Glomerular endothelial cell (primary cell): ENCODE measurements at places on chromosomes 5 and 9. TPM values are rescaled to one million over a fixed set of nuclear protein-coding genes. Genes with fewer than 3 reads are reported as not detected.
A peak's percentile ranks its signal among the peaks of the same experiment; 100 is the strongest.

DNA sequence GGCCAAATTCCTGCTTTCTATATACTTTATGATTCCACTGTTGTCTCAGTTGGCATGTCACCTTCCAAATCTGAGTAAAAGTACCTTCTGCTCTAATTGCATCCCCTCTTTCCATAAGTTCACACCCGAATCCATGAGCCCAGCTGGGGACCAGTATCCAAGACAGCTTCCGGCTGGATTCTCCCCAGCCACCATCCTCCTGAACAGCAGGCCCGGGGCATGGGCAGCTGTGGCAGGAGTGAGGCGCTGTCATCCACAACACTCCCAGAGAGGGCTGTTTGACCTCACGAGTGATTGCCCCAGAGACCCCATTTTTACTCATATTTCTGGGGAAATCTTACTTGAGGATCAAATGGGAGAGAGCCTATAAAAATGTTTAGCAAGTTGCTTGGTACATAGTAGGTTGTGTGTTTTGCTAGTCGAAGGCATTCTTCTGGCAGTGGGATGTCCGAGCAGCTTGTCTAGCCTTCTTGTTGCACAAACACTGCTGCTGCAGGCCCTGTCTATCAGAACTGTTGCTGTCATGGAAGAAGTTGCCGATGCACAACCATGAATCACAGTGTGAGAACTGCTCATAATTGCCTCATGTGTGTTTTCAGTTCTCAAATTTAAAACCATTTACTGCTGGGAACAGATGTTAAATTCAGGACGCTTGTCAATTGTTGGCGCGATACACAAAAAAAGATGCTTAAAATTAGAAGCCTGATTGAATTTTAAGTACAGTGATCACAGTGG, 93.8 kb downstream of the HSPA4 start:
- no peak for DNase-seq

DNA sequence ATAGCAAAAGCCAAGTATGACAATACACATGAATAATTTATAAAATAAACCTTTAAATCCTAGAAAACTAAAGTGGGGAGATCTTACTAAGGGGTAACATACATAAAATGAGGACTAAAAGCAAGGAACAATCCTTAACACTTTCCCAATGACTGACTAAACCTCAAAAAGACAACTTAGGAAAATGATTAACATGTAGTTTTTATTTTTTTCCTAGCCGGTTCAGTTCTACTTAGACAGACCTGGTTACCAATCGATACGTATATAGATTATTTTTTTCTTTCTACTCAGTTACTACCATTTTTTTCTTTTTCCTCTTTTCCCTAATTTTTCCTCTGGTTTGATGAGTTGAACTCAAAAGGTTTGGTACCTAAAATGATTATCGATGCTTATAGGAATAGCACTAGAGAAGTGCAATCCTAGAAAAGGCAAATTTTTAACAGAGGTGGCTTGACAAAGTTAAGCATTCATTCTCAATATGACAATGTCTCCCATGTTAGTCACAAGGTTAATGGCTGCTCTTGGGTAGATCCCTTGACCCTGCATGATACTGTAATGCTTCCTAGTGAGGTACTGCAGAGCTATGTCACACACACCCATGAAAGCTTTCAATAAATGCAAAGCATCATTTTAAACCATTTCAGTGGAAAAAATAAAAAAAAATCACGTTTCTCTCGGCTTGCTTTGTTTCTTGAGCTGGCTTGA, 41.5 kb downstream of the FBXO4 start:
- no peak for DNase-seq

DNA sequence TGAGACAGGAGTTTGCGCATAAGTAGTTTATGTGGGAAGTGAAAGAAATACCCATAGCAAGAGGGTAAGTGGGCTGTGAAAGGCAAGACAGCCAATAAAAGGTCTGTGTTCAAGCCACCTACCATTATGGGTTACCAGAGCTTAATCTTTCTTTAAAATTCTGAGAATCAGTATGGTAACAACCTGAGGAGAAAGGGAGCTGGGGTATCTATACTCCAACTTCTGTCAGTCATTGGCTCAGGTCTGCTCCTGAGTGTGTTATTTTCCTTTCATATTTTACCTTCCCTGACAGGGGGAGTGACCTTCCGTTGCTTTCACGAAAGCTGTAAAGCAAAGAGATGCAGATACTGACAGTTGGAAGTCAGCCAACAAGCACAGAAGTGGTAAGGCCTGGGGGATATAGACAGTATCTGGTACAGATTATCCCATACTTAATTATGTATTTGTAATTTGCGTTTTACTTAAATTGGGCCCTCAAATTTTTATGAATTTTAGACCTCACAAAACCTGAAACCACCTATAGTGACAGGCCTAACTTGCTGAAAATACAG, 233.4 kb downstream of the RAB3C start:
- DNase-seq, result no peak

- no peak for DNase-seq
Observed at GRCh38 chr9:91033797-91034196, 232.2 kb downstream of the SYK start.

DNA sequence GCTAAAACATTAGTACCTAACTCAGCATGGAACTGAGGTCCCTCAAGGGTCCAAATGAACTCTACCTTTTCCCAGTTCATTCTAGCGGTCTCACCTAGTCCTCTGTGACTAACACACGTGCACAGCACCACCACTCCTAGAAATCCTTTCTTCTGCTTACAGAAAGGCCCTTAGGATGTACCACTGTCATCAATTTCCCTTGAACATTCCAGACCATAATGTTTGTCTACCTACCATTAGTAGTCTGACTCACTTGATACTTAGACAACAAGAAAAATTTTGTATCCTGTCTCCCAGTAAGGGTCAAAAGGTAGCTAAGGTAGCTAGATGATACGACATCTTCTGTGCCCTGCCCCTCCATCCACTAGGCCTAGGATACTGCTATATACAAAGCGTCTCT, 166.6 kb downstream of the TSSK1B start:
- DNase-seq, result no peak

DNA sequence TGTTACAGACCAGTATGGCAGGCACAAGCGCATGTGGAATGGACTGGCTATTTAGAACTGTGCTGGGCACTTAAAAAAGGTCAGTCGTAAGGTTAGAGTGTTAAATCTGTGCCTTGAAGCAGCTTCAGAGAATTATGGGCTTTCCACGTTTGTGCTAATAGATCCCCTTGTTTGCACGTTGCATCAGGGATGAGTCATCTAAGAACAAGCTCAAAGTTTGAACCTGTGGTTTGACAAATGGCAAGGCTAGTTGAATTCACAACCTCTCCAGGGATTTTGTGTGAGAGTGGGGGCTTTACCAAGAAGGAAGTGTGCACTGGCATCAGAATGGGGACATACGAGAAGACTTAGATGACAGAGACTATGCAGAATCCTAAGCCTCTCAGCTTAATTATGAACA, 249.6 kb downstream of the IRX1 start:
- no peak for DNase-seq

GRCh38 chr9:127252410-127253318, 11.9 kb upstream of the GARNL3 start:
- DNase-seq, result no peak

GRCh38 chr9:101966691-101967090, 228.2 kb upstream of the GRIN3A start:
- no peak for DNase-seq

DNA sequence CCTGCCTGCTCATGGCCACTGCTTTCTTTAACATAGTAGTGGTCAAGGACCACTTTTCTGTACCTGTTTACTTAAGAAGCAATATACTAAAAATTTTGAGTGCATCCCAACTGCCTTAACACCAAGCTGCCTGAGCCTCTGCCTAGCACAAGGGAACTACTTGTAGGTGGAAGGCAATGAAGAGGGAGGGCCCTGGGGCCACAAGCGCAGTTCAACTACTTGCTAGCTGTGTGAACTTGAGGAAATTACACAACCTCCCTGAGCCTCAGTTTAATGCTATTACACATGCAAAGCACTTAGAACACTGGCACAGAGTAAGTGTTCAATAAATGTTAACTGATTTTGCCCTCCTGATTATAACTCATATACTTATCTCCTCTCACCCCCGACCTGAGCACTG, 6.3 kb downstream of the ARL15 start:
- DNase-seq, result no peak

GRCh38 chr9:129053020-129053419, 16.6 kb downstream of the MIGA2 start:
- DNase-seq, result no peak

GRCh38 chr9:88835038-88835466, 156.2 kb upstream of the S1PR3 start:
- DNase-seq, result no peak

- DNase-seq, result peak; percentile 50
Observed at GRCh38 chr9:99433555-99433954, 211.5 kb downstream of the SEC61B start.

DNA sequence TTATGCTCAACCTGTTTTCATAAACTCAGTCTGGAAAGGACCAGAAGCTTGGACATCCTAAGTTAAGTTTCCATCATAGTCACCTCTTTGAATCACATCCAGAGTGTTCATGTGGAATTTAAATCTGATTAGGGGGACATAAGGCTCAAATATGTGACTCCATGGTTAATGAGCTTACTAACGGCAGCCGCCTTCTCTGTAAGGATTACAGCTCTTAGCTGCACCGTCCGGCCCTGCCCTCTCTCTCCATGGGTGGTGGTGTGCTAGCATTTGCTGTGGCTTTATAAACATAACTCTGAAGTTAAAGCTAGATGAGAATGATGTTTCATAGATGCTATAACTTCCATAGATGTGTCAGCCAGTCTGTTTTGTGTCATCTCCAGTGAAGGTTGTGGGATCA, 156.5 kb downstream of the TRIO start:
- no peak for DNase-seq

DNA sequence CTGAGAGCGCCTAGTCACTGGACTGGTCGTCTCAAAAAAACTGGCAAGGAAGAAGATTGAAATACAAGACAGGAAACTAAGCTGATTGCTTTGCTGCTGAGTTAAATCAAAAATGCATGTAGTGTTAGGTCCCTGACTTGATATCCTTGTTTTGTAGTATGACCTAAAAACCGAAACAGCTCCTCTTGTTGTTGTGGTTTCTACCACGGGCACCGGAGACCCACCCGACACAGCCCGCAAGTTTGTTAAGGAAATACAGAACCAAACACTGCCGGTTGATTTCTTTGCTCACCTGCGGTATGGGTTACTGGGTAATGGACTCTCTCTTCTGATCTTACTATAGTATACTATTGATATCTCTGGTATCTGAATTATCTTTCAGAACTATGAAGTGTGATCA, 4.3 kb downstream of the MTRR start:
- no peak for DNase-seq

- no peak for DNase-seq
Observed at GRCh38 chr5:133943475-133943817, 25.0 kb downstream of the C5orf15 start.

- DNase-seq, result no peak
Observed at GRCh38 chr9:135886147-135886981, 21.0 kb downstream of the CAMSAP1 start.

GRCh38 chr5:155624597-155625241, 611.2 kb downstream of the KIF4B start:
- DNase-seq, result no peak

DNA sequence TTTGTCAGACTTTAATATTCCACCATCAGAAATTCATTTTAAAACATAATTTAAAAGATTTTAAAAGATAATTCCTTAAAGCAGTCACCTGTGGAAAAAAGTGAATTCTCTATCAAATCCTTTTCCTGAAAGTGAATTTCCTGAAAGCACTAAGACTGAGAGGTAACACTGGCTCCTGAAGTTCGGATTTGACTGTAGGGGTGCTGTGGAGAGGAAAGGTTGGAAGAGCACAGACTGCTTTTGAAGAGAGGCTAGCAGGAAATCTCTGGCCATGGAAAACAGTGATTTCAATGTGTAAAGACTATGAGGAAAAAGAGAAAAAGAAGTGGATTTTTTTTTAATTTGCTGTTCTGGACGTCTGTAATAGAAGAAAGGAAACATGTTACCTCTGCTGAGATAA, 35.7 kb upstream of the TMEM161B start:
- DNase-seq, result no peak

DNA sequence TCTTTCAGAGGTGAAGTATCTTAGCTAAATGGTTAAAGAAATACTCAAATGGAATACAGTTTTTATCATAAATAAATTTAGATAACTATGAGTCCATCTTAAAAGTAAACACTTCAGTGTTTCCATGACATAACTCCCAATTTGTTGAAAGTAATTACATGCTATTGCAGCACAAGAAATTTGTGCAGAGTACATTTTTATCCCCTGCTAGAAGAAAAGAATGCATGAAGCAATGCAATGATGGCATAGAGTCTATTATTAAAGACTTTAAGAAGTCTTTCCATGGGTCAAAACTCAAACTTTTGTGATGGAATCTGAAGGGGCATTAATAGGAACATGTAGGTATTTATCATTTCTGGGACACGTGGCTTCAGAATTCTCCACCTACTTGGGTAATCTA, 106.6 kb upstream of the DPYSL3 start:
- no peak for DNase-seq

DNA sequence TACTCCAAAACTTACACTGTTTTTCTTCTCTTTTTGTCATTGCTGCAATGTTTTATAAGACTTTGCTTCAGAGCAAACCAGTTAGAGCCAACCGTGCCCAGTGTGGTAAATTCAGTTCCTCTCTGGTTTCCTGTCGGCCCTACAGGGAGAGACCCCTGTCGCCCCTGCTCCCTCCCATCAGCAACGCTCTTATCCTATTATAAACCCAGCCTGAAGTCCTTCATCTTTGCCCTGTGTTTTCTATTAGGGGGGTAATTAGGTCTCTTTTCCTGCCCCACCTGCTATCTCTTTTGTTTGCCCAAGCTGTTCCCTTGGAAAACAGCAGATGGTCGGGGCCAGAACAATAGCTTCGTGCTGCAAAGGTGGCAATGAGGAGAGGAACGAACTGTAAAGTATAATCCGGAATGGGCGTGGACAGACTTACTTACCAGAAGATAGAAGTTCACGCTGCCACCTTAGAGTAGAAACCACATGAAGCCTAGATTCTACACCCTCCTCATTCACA, 21.4 kb upstream of the OTULINL start:
- no peak for DNase-seq

Gene PCDHB12
- total RNA-seq, result 0.19 and 0.58 TPM in 2 replicates

Gene FST
- 0.19 and 2.3 TPM in 2 replicates for total RNA-seq

Gene ITGA2
- 50.5 and 69.4 TPM in 2 replicates for total RNA-seq

Gene AKNA
- total RNA-seq, result 28.0 and 31.4 TPM in 2 replicates

Gene IL31RA
- 0.76 and 3.5 TPM in 2 replicates for total RNA-seq

Gene GRK6
- 21.7 and 27.5 TPM in 2 replicates for total RNA-seq

Gene NXNL2
- total RNA-seq, result 0.29 TPM in 1 of 2 replicates, not detected in the other

Gene CYLC2
- total RNA-seq, result not detected in 2 replicates

Gene NUTM2G
- total RNA-seq, result not detected in 2 replicates
